Activated CD8-positive, alpha-beta T cell treated with anti-CD3 and anti-CD28 coated beads, Interleukin-2, amount 10 ng/mL, durations not matched to agents 7 days and 5 days (primary cell): ENCODE measurements at places on chromosomes 6 and 20. TPM values are rescaled to one million over a fixed set of nuclear protein-coding genes. Genes with fewer than 3 reads are reported as not detected.

DNA sequence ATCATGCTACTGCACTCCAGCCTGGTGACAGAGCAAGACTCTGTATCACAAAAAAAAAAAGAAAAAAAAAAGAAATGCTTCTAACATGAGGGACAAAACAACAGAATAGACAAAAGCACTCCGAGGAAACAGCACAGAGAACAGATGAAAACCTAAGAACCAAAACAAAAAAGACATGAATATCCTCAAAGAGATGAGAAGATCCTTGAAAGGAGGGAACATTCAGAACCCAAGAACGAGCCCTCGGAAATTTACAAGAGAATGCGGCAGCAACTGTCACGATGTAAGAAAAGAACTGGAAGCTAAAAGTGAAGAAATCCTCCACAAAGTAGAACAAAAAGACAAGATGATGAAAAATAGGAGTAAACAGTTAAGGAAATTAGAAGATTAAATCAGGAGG lies 21.2 kb downstream of the ADA start:
- no peak overlapping the region for H3K4me3 ChIP-seq
- H3K27ac ChIP-seq: no peak overlapping the region
- no peak for DNase-seq
- peaks cover 49% of the 10 kb centered on the region for H3K36me3 ChIP-seq
- peaks cover 6% of the 10 kb centered on the region for H3K4me1 ChIP-seq

KIF13A gene
- not detected for total RNA-seq

GRCh38 chr6:141764388-141764787 lies 368.3 kb upstream of the GJE1 start:
- H3K27me3 ChIP-seq: no peaks in the 10 kb centered on the region
- no peak overlapping the region for H3K4me3 ChIP-seq
- no peak overlapping the region for H3K27ac ChIP-seq
- H3K36me3 ChIP-seq: no peaks in the 10 kb centered on the region

LIME1 gene
- 165 TPM for total RNA-seq

- peaks cover 17% of the 10 kb centered on the region for H3K4me1 ChIP-seq
- H3K27me3 ChIP-seq: peaks cover 9% of the 10 kb centered on the region
- no peaks in the 10 kb centered on the region for H3K36me3 ChIP-seq
- H3K4me3 ChIP-seq: peak overlapping the region; percentile 20
These were observed 102.6 kb downstream of the KIF13A start for GRCh38 chr6:17884498-17885478.

TMEM151B gene
- not detected for total RNA-seq

GRCh38 chr6:133062696-133063306 lies 178.4 kb upstream of the EYA4 start:
- H3K4me1 ChIP-seq: no peaks in the 10 kb centered on the region
- H3K27me3 ChIP-seq: no peaks in the 10 kb centered on the region
- no peaks in the 10 kb centered on the region for H3K36me3 ChIP-seq
